ENCODE measurements at places on chromosomes 5 and 9.

GRCh38 chr5:41891066-41891707 is 13.0 kb upstream of the RIMOC1 start:
- no peak for DNase-seq

DNA sequence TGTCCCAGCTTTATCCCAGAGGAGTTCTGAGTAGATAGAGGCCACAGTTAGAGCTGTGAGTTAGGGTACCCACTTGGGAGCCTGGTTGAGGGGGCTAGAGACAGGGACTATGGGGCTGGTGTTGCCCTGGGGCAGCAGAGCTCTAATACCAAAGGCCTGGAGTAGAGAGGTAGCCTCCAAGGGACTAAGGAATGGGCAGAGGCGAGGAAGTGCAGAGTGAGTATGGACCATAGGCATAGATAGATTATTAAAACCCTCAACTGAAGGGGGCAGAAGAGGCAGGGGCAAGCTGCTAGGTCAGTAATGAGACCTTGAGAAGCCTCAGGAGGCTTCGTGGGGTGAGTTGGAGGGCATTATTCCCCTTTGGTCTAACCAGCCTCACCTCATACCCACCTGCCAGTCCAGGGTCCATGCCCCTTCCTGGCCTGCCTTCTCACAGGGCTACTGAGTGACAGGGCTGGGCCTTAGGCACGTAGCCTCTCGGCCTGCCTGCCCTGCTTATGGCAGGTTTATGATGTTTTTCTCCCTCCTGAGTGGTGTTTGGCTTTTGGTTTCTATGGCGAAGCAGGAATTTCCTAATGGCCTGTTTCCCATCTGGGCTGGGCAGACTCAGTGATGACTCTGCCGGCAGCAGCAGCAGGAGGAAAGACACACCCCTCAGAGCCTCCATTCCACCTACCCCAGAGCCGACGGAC is 8.0 kb downstream of the PDLIM4 start:
- DNase-seq, result no peak

DNA sequence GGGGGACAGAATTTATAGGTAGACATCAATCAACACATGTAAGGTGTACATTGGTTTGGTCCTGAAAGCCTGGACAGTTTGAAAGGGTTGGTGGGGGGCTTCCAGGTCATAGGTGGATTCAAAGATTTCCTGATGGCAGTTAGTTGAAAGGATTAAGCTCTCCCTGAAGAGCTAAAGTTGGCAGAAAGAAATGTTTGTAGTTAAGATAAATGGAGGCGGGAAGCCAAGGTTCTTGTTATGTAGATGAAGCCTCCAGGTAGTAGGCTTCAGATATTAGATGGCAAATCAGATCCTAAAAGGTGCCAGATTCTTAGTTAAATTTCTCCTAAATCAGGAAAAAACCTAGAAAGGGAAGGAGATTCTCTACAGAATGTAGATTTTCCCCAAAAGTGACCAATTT is 9.0 kb upstream of the LRRTM2 start:
- no peak for DNase-seq

DNA sequence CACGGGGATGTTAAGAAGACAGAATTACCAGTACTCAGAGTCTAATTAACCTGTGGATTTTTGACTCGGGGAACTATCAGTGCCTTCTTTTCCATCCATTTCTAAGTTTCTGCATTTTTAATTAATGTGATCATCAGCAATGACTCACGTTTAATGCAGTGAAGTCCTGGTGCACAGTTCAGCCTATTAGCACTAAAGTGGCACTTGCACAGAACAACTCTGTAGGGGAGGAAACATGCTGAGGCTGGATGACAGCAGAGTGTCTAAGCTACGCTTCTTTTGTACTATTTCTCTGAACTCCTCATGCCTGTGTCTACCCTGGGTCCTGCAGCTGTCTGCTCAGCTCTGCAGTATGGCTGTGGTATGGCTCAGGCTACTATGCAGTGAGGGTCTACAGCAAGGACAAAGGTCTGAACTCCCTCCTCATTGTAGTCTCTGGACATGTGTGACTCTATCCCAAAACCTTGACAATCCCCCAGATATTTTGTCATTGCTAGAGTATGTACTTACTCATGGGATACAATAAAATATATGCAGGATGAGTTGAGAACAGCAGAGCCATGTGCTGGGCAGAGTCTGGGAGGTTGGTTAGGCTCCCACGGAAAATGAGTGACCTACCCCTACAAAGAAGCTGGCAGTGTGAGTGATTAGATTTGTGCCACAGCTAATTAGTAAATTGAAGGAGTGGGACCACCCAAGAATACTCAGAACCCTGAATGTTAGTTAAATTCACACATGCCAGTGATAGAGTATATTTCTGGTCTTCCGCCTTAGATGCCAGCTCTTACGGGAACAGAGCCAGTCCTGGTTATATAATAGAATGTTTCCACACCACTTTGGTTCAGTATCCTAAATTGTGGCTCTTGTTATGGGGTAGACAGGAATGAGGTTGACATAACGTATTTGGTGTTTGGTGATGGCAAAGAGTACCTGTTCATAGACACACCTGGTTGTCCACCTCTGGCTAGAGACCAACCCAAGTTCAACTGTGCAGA is 148.0 kb downstream of the GHR start:
- no peak for DNase-seq

DNA sequence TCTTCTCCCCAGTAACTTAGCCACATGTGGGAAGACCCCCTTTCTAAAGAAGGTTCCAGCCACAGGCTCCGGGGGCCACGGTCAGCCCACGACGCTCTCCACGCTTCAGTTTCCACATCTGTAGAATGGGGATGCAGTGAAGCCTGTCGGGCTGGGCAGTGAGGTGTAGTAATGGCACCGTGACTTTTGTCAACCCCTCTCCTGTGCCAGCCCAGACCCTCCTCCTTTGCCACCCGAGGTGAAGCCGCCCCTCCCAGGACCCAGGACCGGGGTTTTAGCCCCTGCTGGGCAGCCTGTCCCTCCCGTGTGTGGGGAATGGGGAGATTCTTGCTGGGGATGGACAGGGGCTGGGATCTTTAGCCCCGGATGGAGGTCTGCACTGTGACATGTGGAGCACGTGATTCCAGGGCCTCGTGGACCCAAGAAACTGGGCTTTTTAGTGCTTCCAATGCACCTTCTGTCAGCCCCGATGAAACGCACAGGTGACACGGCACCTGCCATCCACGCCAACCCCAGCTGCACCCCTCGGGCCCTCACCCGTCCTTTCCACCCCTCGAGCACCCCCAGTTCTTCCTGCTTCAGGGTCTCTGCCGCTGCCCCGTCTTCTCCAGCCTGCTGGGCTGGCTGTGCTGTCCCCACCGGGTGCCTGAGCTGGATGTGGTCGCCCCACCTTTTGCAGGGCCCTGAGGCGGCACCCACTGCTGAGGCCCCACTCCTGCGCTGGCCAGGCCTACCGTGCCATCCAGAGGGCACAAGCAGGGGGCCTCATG is 13.4 kb upstream of the RNU6ATAC start:
- DNase-seq, result no peak

- DNase-seq, result no peak
Measured at GRCh38 chr5:59711310-59711709, 182.2 kb downstream of the PDE4D start.

- DNase-seq, result no peak
Measured at GRCh38 chr9:78320875-78321496, 24.1 kb downstream of the PSAT1 start.

- no peak for DNase-seq
Measured at GRCh38 chr5:56983593-56984361, 31.9 kb upstream of the MIER3 start.

GRCh38 chr5:137078171-137078665 is 420.9 kb downstream of the SPOCK1 start:
- no peak for DNase-seq

- no peak for DNase-seq
Measured at GRCh38 chr9:2489838-2490314, 131.7 kb upstream of the VLDLR start.

GRCh38 chr9:33155393-33155792 is 11.7 kb downstream of the B4GALT1 start:
- no peak for DNase-seq

GRCh38 chr9:36928670-36929349 is 105.3 kb downstream of the PAX5 start:
- DNase-seq, result no peak

- no peak for DNase-seq
Measured at GRCh38 chr9:126615245-126615790, 1.6 kb downstream of the LMX1B start.

DNA sequence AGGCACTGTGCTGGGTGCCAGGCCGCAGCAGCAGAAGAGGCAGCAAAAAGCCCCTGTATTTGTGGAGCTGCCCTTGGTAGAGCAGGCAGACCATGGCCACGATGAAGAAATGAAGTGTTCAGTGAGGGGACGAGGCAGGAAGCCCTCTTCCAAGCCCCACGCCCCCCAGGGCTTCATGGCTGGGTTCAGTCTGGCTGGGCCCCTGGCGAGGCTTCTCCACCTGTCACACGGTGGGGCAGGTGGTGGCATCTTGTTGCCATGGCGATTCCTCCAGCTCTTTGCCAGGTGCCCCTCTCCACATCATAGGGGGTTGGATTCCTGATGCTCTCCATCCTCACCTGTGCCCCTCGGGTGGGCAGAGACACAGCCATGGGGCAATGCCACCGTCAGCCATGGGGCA is 21.5 kb downstream of the ADGRD2 start:
- no peak for DNase-seq

- DNase-seq, result no peak
Measured at GRCh38 chr9:86557063-86557766, 203.0 kb upstream of the TUT7 start.

Data from NCI-H187 treated with DMSO at 0.1 percent for 48 hours (cell line).